ENCODE measurements at places on chromosomes 1 and 21.

DNA sequence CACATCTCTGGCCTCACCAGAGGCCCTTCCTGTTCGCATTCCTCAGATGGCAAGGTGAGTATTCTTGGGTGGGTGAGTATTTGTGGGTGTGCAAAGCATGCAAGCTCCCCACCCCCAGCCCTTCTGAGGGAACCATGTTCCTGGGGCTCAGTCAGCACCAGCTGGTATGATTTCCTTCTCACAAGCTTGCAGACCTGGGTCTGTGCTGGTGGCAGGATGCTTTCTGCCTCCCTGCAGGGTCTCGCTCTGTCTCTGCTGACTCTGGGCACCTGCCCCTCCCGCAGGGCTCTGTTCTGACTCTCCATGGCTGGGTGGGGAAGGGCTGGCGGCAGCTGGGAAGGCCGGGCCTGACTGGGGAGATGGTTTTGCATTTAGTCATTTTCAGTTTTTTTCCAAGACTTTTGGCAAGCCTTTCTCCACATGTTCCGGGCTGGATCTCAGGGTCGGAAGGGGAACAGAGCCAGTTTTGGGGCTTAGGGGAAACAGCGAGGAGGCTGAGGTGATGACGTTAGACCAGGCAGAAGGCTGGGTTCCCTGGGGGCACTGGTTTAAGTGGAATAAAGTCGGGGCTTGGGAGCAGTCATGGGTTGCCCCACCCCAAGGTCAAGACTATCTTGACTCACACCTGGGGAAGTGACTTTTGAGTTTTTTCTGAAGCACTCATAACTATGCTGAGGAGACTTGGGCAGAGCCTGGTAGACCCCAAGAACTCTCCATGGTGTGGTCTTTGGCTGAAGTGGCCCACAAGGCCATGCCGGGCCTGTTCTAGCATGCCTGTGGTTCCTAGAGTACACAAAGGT, 6.2 kb downstream of the RASSF5 start:
- peaks cover 62% of the 10 kb centered on the region for H3K4me1 ChIP-seq
- H3K4me3 ChIP-seq = peak overlapping the region; percentile 30
- peak; percentile 50 for DNase-seq
- H3K27ac ChIP-seq = no peak overlapping the region

- H3K27me3 ChIP-seq = no peaks in the 10 kb centered on the region
- H3K36me3 ChIP-seq = peaks cover 6% of the 10 kb centered on the region
- peak overlapping the region; percentile 90 for H3K27ac ChIP-seq
Measured at GRCh38 chr1:244341455-244342450, 110.0 kb downstream of the ADSS2 start.

DNA sequence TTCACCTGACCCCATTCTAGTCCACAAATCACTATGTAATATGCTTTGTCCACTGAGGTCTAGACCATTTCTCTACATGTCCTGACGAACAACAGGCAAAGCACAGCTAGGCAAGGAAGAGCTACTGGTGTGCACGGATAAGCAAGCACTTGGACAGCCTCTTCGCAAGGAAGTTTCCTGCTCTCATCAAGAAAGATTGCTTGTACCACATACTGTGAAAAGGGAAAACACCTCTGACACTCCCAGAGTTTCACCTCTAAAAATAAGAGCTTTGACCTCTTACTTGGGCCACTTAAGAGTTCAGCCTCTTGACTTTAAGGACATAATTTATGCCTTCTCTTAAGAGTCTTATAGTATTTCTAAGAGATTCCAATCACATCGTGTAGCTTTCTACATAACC, 36.0 kb upstream of the LPAR3 start:
- no peak overlapping the region for H3K27ac ChIP-seq
- H3K4me1 ChIP-seq = no peaks in the 10 kb centered on the region
- no peaks in the 10 kb centered on the region for H3K36me3 ChIP-seq
- H3K27me3 ChIP-seq = no peaks in the 10 kb centered on the region
- DNase-seq = no peak

DNA sequence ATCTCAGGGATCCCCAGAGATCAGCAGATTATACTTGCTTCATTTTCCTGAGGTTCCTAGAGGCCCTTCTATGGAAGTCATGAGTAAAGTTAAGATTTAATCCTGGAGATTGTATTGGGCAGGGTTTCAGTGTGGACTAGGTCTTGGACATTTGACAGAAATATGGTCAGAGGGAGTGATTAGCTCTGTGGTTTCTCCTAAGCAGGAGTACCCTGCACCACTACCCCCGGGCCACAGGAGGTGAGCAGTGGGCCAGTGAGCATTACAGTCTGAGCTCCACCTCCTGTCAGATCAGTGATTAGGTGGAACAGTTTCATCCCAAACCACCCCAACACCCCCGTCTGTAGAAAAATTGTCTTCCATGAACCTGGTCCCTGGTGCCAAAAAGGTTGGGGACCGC, 43.2 kb downstream of the PHACTR4 start:
- H3K27ac ChIP-seq = no peak overlapping the region
- peak; percentile 12 for DNase-seq
- H3K4me1 ChIP-seq = peaks cover 23% of the 10 kb centered on the region
- peaks cover 21% of the 10 kb centered on the region for H3K36me3 ChIP-seq

GRCh38 chr1:2377751-2378440, 13.5 kb downstream of the MORN1 start:
- H3K4me3 ChIP-seq = no peak overlapping the region
- no peaks in the 10 kb centered on the region for H3K4me1 ChIP-seq
- no peak overlapping the region for H3K27ac ChIP-seq
- DNase-seq = no peak

DNA sequence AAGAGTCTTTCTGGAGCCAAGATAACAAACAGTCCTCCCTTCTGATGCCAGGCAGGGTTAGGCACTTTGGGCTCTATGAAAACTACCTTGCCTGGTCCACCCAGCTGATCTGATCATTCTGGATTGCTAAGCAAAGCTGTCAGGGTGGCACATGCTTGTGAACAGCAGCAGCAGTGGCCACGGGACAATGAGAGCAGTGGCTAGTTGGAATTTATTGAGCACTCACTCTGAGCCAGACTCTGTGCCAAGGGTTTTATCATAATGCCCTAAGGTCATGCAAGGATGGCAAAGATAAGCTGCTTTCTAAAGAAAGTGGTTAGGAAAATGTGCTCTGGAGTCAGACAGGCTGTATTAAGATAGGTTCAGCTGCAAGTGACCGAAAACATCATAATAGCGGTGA, 390.4 kb upstream of the VAMP3 start:
- no peak for DNase-seq
- H3K4me3 ChIP-seq = no peak overlapping the region
- no peaks in the 10 kb centered on the region for H3K36me3 ChIP-seq
- no peaks in the 10 kb centered on the region for H3K4me1 ChIP-seq
- H3K27me3 ChIP-seq = peaks cover 23% of the 10 kb centered on the region

GRCh38 chr1:112320058-112320457, 76.0 kb upstream of the CTTNBP2NL start:
- no peak overlapping the region for H3K4me3 ChIP-seq
- no peaks in the 10 kb centered on the region for H3K36me3 ChIP-seq
- H3K27me3 ChIP-seq = peaks cover 77% of the 10 kb centered on the region
- no peak overlapping the region for H3K27ac ChIP-seq
- H3K4me1 ChIP-seq = no peaks in the 10 kb centered on the region
- DNase-seq = no peak

- no peaks in the 10 kb centered on the region for H3K27me3 ChIP-seq
- peaks cover 33% of the 10 kb centered on the region for H3K4me1 ChIP-seq
- H3K27ac ChIP-seq = peak overlapping the region; percentile 99
- peaks cover 53% of the 10 kb centered on the region for H3K36me3 ChIP-seq
- peak overlapping the region; percentile 94 for H3K4me3 ChIP-seq
Measured at GRCh38 chr1:112395256-112395820, 676 bp upstream of the CTTNBP2NL start.

All from Calu3 (cell line).